ENCODE measurements at places on chromosomes 6 and 20.

DNA sequence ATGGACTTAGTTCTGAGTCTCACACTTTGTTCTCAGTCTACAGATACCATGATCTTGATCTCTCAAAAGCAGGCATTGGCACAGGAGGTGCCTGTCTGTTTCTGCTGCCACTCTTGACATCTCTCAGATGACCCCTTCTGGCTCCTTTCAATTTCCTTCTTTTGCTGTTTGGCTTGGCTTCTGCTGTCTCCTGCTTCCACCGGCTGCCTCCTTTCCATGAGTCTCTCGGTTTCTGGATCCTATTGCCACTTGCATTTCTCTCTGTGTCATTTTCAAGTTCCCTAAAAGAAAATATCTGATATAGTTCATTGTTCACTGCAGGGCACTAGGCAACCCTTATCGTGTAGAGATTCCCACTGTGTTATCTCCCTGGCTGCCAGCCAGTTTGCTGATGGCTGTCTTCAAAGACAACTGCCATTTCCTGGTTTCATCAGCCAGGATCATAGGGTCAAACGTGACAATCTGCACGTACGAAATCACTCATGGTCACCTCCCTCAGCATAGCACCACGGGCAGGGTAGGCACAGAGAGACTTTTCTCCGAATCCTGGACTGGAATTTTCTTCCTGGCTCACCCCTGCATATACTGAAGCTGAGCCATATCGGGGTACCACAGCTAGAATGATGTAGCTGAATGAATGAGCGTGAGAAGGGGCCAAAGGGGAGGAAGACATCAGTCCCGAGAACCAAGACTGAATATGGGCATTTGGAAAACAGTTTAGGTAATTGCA, 144.6 kb upstream of the TMEM170B start:
- no peak for DNase-seq

- DNase-seq = peak; percentile 36
Observed at GRCh38 chr6:44073612-44074438, 53.4 kb downstream of the MRPL14 start.

GRCh38 chr6:12717356-12717755, 789 bp downstream of the PHACTR1 start:
- no peak for DNase-seq

DNA sequence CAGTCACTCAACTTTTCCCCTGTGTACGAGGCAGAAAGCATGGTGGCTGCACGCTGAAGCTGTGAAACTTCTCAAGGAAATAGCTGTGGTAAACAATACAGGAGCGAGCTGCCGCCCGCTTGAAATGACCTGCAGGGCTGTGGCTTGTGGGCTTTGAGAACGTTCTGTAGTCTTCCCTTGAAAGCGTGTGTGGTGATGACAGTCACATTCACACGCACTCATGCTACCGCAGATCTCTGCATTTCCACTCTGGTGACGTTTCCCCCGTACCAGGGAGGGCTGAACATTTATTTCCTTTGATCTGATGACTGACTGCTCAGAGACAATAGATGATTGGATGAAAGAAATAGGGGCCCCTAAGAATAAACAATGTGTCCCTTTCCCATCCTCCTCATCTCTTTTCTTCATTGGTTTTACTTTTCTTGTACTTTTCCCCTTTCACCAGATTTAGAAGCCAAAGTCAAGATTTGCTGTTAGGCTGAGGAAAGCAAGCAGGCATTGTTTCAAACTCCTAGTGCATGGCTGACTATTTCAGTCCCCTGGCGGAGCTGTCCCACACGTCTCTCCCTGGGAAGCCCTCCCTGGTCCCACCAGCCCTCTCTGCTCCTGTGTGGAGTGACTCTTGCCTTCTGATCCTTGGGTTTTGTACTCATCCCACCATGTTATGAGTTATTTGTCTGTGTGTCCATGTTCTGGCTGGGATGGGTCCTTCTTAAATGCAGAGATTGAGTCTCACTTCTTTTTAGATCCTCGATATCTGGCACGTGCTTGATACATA, 3.9 kb downstream of the SYTL3 start:
- DNase-seq = peak; percentile 82

- DNase-seq = no peak
Observed at GRCh38 chr6:144292372-144292771, 7.2 kb downstream of the UTRN start.

GRCh38 chr6:138577151-138577915, 78.0 kb upstream of the NHSL1 start:
- DNase-seq = peak; percentile 14

DNA sequence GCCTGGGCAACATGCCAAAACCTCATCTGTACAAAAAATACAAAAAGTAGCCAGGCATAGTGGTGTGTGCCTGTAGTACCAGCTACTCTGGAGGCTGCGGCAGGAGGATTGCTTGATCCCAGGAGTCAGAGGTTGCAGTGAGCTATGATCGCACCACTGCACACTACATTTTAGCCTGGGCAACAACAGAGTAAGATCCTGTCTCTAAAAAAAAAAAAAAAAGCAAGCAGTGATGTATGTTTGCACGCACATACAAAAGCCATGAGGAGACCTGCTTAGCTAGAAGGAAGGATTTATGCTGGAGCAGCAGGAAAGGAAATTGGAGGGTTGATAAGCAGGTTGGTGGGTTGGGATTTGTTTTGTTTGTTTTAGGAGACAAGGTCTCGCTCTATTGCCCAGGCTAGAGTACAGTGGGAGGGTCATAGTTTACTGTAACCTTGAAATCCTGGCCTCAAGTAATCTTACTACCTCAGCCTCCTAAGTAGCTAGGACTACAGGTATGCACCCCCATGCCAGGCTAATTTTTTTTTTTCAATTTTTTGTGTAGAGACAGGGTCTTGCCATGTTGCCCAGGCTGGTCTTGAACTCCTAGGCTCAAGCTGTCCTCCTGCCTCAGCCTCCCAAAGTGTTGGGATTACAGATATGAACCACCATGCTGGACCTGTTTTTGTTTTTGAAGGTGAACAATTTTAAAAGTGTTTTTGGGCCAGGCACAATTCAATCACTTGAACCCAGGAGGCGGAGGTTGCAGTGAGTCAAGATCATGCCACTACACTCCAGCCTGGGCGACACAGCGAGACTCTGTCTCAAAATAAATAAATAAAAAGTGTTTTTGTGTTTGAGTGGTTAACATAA, 4.0 kb downstream of the ZSWIM3 start:
- DNase-seq = no peak

DNA sequence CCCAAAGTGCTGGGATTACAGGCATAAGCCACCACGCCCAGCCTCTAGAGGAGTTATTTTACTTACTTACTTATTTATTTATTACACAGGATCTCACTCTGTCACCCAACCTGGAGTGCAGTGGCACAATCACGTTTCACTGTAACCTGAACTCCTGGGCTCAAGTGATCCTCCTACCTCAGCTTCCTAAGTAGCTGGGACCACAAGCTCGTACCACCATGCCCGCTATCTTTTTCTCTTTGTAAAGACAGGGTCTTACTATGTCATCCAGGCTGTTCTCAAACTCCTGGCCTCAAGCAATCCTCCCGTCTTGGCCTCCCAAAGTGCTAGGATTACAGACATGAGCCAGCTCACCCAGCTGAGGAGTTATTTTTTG, 1.6 kb upstream of the TRIB3 start:
- no peak for DNase-seq

DNA sequence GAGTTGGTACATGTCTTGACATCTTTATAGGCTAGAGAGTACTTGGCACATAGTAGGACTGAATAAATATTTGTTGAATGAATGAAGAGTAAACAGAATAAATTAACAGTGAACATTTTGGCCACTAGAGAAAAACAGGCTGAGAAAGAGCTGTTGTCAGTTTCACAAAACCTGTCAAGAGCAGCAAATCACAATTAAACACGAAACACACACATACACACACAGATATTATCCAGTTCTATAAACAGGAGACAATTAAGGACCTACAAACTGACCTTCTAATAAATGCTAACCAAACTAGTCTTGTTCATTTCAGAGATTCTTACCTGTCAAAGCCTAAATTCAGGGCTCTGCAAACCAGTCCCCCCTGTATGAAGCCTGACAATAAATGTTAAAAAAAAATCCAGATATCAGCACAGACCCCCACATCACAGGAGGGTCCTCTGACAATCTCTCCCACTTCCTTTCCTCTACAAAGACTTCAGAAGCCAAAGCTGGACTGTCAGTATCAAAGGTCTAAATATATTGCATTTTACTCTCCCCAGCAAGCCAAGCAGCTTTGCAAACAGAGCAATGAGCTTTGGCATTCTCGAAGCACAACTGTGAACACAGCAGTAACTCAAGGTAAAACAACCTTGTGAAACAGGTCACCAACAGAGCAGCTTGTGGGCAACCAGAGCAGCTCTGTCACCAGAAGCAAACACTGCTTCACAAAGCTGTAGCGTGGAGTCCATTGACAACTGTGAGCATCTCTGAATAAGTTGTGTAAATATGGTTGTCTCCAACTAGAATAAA, 229.9 kb downstream of the TBXT start:
- DNase-seq = no peak

DNA sequence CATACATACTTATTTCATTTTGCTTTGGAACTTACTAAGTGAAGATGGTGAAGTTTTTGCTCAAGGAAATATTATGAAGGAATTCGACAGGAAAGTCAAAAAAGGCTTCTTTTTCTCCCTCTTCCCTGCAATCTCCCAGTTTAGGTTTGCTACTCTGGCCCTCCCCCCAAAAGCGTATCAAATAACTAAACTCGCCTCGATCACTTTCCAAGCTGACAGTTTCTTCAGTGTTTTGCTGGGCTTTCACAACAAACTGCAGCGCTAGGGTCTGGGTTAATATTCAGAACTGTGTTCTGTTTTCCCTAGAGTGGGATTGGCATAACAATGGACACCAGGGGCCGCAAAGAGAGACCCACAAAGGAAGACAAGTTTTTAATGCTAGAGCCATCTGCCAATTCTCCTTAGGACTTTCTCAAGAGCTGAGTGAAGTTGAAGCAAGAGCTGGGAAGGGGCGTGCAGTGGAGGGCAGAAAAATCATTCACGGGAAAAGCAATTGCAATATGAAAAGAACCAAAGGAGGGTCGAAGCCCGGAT, 57.8 kb downstream of the ATP9A start:
- no peak for DNase-seq

DNA sequence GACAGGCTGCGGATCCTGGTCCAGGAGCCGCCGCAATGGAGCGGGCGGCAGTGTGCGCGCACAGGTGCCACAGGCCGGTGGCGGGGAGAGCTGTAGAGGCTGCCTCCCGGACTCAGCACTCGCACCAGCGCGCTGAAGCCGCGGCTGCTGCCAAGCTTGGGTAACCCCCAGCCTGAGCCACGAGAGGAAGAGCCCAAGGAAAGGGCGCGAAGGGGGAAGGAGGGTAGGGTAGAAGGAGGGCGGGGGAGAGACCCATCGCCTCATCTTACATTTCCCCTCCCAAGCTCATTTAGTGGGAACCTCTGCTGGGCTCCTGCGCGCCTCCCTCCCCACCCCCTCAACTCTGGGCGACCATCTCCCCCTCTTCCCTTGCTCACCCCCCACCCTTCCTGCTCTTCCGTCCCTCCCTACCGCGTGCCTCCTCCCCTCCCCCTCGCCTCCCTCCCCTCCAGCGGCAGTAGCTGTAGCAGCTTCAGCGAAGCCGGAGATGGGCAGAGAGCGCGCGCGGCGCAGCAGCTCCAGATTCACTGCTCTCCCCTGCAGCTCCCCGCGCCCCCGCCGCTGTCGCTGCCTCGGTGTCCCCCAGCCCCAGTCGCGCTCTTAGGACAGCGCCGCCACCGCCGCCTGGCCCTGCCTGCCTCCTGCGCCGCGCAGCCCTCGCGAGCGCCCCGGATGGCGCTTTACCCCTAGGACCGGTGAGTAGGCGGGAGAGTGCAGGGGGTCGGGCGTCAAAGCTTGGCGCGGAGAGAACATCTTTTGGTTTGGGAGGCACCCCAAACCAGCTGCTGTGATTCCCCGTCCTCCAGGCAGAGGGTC, at the start of gene FUT9:
FUT9 (plus strand) TSS at position 457 of the 816 bp plus-strand sequence. CDS start 187,182 bp downstream, outside the sequence.
- DNase-seq = no peak

GRCh38 chr6:142537612-142538478, 236.0 kb downstream of the ADGRG6 start:
- DNase-seq = peak; percentile 24

Data from activated naive CD8-positive, alpha-beta T cell treated with anti-CD3 and anti-CD28 coated beads, Interleukin-2, amount 50 U/mL, for 24 hours (primary cell).